ENCODE measurements at places on chromosomes 5 and 9.

DNA sequence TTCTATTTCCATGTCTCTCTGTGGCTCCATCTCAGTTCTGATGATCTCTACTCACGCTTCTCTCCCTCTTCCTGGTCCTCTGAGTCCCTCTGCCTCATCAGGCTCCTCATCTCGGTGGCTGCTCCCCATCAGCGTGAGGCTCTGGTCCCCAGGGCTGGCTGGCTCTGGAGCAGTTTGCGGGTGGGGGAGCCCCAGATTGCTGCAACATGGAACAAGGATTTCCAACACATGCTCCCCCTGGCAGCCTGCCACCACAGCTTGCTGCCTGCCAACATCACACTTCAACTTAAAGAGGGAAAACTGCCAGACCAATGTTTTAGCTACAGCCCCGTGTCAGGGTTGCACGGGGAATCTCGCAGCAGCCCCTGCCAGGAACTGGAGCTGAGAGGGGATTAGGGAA lies 77.2 kb upstream of the NEK6 start:
- DNase-seq, result no peak

- no peak for DNase-seq
Measured at GRCh38 chr9:114723931-114724330, 41.9 kb upstream of the TEX48 start.

DNA sequence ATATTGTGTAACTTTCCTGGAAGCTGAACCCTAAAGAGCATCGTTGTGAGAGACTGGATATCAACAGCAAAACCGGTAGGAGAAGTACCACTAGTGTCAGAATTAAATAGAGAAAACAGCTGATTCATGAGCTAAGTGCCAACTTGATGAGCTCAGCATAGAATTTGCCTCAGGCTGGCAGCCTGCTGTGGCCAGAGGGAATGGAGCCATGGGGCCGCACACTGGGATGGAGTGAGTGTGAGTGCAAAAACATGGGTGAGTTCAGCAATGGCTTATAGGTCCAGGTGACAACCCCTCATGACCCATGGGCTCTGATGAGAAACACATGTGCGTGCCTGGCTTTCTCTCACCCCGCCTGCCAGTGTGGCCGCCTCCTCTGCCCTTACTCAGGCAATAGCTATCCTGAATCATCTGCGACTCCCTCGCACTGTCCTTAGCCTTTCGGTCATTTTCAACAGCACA lies 25.4 kb downstream of the ADAMTS16 start:
- DNase-seq, result no peak

GRCh38 chr9:127224883-127225739 lies 39.5 kb upstream of the GARNL3 start:
- peak; percentile 92 for DNase-seq

DNA sequence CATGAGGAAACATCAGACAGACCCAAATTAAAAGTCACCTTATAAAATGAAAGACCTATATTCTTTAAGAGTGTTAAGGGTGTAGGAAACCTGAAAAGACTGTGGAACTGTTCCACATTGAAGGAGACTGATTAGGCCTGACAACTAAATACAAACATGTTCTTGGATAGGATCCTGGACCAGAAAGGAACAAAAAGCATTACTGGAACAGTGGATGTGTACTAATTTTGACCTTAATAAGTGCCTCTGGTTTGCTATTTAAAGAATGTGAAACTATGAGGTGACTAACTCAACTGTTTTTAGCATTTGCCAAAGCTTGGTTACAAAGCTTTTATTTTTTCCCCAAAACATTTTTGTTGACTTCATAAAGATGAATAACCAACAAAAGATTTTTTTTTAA lies 340.6 kb downstream of the CAAP1 start:
- DNase-seq, result no peak

DNA sequence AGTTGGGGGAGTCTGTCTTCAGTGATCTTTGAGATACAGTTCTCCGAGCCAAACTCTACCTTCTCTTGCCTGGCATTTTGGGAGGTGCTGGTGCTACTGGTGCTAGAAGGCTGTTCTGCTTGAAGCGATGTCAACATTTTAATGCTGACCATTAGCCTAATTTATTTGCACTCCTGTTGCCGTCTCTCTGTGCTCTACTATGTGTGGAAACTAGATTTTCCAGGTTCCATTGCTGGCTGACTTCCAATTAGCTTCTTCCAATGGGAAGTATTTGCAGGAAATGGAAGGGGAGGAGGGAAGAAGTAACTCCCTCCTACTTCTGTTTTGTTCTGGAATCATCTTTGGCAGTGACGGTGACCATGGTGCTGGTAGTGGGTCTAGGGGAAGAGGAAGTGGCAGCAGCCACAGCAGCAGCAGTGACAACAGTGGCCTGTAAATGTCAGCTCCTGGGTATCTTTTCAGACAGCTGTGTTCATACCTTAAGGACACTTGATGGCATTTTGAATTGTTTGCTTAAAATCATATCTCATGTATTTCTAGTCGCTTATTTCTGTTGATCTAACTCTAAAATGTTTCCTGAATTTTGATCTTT lies 7.9 kb downstream of the TXNDC8 start:
- DNase-seq, result no peak

- DNase-seq, result peak; percentile 28
Measured at GRCh38 chr5:118791926-118792734, 196.2 kb downstream of the DTWD2 start.

DNA sequence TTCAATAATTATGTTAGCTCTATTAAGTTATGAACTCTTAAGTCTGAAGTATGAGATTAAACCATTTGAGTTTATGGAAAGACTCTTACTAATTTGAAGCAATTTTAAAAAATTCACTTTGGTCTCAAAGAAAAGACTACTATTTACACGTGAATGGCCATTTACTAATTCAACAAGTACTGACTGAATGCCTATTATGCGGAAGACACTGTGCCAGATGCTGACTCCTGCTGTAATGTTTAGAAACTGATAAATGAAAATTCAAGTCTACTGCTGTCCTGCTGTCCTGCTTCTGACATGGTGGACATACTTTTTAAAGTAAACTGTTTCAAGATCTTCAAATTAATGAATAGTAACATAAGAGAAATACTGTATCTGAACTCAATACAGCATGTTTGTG lies 116.2 kb downstream of the MPDZ start:
- no peak for DNase-seq

DNA sequence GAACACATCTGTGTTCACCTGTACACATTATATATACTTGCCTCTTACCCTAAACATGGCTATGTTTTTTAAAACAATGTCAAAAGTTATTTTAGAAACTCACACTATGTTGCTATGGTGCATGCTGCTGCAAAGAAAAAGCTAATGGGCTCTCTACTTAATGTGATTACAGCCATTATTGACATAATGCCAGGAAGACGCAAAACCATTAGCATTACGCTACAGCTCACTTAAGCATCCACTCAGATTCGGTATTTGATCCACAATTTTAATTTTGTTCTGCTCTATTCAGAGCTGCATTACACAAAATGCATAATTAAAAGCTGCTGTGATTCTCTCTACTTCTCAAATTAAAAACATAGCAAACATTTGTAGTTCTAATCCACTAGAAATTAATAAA lies 395.2 kb downstream of the BNC2 start:
- no peak for DNase-seq

- no peak for DNase-seq
Measured at GRCh38 chr5:179272326-179273072, 72.8 kb downstream of the ADAMTS2 start.

- DNase-seq, result peak; percentile 86
Measured at GRCh38 chr5:68433923-68434879, 218.6 kb downstream of the PIK3R1 start.

DNA sequence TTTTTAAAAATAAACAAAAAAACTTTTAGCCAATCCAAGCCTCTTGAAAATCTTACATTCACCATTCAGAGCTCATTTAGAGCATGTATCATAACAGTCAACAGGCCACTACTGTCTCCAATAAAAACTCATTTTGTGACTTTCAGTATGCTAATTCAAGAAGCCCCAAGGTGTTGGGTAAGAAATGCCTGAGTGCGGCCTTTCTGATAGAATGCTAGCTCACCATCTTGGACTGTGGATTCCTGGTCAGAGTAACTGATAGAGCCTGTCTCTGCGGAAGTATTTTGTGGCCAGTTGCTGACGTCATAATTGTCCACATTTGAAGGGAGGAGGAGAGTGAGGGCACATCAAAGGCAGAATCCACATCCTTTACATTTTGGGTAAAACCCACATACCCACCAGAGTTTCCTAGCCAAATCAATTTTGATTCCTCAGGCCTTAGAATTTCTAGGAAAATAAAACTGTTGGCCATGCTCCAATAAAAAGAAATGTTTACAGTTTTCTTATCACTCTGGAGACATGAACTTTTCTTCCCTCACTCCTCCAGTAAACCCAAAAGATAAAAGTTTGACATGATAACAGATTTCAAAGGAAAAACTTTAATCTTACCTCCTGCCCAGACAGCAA lies 41.1 kb upstream of the ERCC6L2 start:
- no peak for DNase-seq

GRCh38 chr5:42021923-42022322 lies 96.8 kb downstream of the FBXO4 start:
- DNase-seq, result no peak

DNA sequence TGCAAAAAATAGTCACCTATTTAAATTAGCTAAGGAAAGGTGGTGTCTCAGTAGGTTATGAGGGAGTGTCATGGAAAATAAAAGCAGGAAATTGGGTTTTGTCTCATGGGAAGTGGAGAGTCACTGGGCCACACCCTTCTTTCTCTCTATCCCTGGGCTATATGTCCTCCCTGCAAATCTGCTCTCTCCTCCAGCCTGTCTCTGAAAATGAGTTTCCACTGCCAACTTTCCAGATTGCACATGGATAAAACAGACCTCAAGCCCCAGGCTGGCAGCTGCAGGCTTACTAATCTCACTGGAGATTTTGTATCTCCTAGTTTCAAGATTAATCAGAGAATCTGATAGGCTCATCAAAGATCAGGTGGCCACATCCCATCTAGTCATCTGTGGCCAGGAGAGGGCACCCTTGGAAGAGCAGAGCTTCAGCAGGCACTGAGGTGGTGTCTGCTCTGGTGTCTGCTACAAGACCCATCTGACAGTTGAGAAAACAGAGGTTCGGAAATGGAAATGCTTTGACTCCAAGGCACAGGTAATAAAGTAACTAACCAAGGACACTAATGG lies 178.9 kb downstream of the MSX2 start:
- DNase-seq, result no peak

DNA sequence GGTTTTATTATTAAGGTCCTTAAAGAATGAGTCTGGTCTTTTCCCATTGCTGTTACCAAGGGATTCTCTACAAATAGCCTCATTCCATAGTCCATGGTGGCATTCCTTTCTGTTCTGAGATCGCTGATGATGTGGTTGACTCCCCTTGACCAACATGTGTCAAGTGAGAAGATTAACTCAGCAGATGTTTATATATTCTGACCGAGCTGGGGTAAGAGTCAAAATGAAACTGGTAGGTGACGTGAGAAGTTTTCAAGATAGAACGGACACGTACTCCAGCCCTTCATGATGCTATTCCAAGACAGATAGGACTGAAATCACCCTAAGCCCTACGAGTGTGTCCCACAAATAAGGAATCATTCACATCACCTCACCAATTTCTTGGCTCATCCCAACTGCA lies 155.5 kb upstream of the WWC1 start:
- no peak for DNase-seq

DNA sequence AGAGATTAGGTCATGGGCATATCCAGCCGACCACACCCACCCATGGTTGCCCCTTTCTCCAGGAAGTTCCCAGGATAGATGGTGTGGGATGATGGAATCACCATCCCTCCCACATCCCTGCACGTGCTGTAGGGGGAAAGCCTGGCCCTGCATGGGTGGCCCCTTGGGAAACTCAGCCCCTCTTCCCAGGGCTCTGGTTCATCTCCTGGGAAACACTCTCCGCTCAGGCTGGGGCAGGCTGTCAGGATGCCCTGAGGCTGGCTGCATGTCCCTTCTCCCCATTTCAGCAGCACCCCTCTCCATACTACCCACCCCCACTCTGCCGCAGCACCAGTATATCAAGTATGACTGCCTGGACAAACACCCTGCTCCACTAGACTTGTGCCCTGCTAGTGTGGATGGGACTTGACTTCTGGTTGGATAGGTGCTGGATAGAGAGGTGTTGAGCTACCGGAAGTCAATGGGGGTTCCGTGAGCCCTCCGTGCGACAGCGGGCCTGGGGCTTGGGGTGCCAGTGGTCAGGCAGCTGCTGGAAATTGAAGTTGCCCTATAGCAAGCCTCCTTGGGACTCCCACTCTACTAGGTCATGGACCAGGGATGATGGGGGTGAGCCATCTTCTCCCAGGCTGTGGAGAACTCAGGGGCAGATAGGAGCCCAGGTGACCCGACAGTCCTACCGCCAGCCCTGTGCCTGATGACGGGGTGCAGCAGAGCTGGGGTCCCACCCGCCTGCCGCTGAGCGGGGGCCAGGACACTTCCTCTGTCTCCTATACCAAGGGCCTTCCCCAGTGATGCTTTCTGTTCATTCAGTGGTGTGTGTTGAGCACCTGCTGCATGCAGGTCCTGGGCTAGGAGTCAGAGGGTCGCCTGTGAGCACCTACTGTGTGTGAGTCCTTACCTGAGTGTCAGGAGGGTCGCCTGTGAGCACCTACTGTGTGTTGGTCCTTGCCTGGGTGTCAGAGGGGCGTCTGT lies 69.4 kb upstream of the COL5A1 start:
- no peak for DNase-seq

GRCh38 chr9:131799177-131799823 lies 59.4 kb upstream of the RAPGEF1 start:
- DNase-seq, result peak; percentile 72

GRCh38 chr9:93579711-93580516 lies 3.5 kb downstream of the PHF2 start:
- DNase-seq, result no peak

- DNase-seq, result no peak
Measured at GRCh38 chr9:18393340-18394130, 80.4 kb upstream of the ADAMTSL1 start.

- DNase-seq, result no peak
Measured at GRCh38 chr9:127714020-127714750, 1.3 kb downstream of the PTRH1 start.

DNA sequence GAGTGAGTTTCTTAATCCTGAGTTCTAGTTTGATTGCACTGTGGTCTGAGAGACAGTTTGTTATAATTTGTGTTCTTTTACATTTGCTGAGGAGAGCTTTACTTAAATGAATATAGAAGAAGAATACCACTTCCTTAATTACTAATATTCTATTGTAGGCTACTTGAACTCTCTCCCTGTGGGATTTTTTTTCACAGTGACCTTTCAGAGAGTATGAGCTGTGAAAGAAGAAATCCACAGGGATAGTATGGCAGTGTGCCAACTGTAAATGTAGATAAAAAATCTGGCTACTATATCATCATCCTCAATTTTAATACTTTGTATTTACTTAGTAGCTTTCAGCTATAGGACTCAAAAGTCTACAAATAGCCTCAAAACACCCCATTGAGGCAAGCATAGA lies 67.3 kb downstream of the COMMD10 start:
- no peak for DNase-seq

DNA sequence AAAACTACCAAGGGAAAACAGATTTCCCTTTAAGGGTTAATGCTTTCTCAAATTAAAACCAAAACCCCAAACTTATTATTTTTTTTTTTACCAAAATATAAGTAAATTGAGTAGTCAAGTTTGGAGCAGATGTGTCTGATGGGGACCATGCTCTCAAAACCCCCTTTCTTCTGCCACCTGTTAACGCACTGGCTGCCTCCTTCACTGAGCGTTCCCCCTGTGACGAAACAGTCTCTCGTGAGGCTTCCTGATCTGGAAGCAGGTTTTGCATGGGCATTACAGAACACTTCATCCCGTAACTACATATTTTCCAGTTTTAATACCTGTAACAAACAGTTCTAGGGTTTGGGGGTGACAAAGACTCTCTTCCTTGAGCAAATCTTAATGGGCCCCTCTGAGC lies 59.4 kb downstream of the ANKH start:
- no peak for DNase-seq

GRCh38 chr5:57653636-57654290 lies 171.2 kb upstream of the ACTBL2 start:
- DNase-seq, result no peak

- DNase-seq, result no peak
Measured at GRCh38 chr9:101417977-101418376, 17.6 kb downstream of the ALDOB start.

All from activated CD4-positive, alpha-beta T cell treated with anti-CD3 and anti-CD28 coated beads, Interleukin-2, amount 10 ng/mL, durations not matched to agents 7 days and 5 days (primary cell).